Stimulated activated CD4-positive, alpha-beta T cell treated with anti-CD3 and anti-CD28 coated beads, Interleukin-12 subunit alpha, Interleukin-12 subunit beta, amount 100 ng/mL, for 24 hours (primary cell): ENCODE measurements at places on chromosomes 1 and 21.

GRCh38 chr1:31189696-31190674, 49.7 kb downstream of the NKAIN1 start:
- DNase-seq = no peak

GRCh38 chr1:37989361-37989930, 376 bp downstream of the SF3A3 start:
- no peak for DNase-seq

GRCh38 chr1:205319081-205320018, 2.2 kb downstream of the NUAK2 start:
- no peak for DNase-seq

DNA sequence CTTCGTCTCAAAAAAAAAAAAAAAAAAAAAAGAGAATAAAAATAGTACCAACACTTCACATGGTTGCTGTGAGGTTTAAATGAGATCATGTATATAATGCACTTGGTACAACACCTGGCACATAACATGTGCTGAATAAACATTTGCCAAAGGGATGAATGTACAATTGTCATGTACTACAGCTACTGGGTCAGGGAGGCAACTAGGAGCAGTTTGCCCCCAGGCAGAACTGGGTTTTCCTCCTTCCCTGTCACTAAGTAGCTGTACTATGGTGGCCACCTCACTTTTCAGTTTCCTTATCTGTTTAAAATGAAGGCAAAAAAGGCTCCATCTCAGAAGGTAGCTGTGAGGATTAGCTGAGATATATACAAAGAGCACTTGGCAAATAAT, 11.5 kb downstream of the AK2 start:
- no peak for DNase-seq

- no peak for DNase-seq
Measured at GRCh38 chr1:18463063-18463462, 17.7 kb upstream of the KLHDC7A start.

- DNase-seq = no peak
Measured at GRCh38 chr1:48920851-48921250, 144.2 kb upstream of the BEND5 start.

DNA sequence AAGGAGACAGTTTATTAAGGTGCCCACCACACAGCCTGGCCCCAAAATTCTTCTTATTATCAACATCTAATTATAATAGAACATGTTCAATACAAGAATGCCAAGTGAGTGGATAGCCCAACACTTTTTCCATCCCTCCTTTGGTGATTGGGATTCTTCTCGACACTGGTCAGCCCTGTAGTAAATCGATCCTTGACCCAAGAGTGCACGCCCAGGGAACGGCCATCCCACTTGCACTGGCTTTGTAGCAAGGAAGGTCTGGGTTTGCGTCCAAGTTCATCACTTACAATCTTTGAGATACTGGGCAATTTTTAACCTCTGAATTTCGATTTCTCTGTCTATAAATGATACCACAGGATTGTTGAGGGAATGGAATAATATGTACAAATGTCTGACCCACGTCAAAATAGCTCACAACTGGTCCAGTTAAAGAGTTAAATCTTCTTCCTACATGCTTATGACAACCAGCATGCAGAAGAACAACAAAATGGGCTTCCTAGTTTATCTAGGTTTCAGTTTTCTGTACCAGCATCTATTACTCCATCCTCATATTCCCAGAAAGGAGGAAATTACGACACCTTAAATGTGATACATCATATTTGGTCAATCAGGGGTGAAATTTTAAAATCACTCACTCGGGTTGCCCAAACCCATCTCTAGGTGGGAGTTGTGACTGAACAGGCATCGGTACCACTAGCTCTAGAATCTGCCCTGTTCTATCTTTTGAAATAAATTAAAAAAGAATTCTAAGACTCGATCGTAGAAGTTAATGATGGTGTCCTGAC, 161.8 kb downstream of the CLIC6 start:
- no peak for DNase-seq

DNA sequence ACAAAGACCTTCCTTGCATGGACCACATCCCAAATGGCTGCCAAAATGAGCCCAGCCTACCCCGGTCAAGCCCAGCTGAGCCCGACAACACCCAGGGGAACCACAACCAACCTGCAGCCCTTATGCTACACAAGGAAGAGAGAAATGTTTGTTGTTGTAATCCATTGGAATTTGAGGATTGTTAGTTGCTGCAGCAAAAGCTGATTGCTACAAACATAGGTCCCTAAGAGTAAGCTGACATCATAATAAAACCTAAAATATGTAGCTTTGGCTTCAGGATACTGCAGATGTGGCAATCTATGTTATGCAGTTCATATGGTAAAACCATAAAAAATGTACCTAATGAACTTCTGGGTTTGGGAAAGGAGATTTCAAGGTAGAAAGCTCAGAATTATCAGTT, 65.5 kb upstream of the DNAH14 start:
- no peak for DNase-seq

DNA sequence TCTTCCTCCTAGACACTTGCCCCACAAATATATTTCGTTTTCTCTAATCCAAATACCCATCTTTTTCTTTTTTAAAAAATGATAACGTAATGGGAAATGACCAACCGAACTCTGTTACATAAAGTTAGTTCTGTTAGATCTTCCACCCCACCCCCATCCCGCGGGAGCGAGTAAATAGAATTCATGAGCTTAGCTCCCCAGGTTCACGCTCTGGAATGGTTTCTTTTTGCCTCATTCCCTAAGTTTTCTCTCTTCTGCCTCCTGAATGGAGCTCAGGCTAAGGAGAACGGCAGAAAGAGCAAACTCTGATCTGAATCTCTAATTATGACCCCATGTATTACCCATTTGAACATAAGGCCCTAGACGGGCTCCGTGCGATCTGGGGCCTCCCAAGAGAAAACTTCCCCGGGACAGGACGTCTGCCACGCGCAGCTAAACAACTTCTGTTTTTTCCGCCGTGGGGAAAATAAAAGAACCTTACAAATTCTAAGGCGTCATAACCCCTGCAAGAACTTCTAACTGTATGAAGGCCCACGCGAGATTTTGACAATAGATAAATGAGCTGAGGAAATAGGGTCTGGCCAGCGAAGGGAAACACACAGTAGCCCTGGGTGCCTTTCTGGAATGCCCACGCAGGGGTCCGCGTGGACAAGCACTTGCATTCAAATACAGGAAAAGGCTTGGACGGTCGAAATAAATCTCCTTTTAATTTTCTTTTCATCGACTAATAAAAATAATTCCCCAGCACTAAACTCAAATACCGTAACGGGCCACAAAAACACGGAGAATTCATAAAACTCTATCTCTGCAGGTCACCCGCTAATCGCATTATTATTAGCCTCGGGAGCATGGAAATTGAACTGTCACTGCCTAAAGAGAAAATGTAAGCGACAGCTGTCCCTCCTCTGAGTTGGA, 2.2 kb downstream of the TBX15 start:
- no peak for DNase-seq

DNA sequence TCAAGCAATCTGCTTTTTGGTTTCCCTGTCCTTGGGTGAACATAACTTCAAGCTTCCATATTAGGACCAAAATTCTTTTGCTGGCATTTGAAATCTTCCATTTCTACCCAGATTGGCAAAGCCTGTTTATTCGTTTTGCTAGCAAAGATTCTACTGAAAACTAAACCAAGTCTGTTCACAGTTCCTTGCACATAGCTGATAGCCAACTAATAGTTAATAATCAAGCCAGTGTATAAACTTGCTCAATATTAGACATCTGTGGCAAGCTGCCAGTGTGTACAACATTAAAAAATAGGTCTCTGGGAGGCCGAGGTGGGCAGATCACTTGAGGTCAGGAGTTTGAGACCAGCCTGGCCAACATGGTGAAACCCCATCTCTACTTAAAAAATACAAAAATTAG, 6.3 kb downstream of the APP start:
- no peak for DNase-seq

DNA sequence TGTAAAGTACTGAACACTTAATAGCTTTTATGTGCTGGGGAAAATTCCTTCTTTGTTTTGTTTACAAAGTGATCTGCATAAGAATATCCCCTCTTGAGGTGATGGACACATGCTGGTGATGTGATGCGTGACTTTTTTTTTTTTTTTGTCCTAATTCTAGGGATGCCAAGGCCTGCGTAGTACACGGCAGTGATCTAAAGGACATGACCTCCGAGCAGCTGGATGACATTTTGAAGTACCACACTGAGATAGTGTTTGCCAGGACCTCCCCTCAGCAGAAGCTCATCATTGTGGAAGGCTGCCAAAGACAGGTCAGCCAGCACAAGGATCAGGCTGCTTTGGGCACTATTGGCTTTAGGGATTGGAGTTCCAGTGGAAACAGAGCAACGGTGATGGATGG, 24.7 kb downstream of the ATP1A1 start:
- no peak for DNase-seq

DNA sequence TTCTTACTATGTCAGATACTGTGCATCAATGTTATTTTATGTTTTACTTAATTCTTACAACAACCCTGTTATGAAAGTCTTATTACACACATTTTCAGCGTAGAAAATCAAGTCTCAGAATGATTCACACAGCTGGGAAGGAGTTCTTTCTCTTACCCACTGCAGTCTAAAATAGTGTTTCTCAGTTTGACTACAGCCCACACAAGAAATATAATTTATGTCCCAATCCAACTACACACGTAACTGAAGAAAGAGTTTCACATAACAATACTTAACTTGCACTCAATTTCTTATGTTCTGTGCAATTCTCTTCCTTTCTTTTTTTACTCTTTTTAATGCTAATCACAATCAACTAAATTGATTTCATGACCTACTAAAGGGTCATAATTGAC, 252.8 kb upstream of the ADGRL2 start:
- DNase-seq = no peak

GRCh38 chr1:41806472-41807155, 112.1 kb downstream of the HIVEP3 start:
- DNase-seq = peak; percentile 34

DNA sequence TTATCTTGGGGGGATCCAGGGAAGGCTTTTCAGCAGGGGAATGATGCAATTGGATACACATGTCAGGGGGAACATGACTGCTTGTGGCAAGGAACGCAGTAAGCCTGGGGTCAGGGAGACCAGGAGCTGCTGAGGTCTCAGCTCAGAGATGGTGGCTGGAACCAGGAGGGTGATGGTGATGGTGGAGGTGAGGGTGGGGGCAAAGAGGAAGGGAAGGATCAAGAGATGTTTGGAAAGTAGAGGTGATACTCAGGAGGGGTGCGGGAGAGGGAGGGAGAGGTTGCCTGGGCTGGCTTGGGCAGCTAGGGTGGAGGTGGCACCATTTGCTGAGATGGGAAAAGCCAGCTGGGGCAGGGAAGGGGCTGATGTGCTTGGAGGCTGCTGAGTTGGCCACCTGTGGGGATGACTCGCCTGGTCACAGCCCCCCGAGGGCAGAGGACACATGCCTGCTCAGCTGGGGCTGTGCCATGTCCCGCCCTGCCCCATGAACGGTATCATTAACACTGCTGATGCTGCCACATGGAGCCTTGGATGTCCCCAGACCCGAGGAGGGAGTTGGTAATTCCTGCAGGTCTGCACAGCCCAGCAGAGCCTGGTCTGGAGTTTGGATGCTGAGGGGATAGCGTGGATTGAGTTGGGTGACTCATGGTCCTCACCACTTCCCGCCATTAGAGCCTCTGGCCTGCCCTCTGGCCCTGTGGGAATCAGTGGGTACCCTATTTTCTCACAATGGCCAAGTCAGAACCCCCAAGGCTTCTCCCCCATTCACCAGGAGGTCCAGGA, 6.3 kb upstream of the PADI1 start:
- DNase-seq = no peak

DNA sequence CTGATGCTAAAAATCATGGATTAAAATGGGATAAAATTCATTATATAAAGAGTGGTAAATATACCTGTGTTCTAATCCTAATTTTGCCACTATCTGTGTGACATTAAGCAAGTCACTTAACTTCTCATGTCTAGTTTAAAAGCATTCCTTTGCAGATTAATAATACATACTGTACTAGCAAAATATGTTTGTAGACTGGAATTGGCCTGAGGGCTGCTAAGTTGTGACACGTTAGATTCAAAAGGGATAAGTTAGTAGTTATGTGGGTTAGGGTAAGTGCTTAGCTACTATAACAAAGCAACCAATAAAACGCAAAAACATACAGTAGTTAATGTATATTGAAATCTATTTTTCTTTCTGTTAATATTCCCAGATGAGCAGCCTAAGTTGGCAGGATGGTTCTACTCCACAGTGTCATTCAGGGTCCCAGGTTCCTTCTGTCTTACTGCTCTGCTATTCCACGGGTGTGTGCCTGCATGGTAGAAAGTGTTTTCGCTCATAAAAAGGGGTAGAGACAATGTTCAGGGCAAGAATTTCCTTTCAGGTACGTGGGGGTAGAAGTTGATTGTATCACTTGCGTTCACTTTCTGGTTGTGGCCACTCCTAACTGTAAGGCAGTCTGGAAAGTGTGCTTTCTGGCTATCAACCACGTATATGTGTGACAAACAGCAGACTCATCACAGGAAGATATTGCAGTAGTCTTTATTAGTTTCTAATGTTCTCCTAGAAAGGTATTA, 239.8 kb downstream of the NFIA start:
- no peak for DNase-seq

GRCh38 chr1:55955016-55955621, 624.2 kb downstream of the PLPP3 start:
- no peak for DNase-seq

GRCh38 chr1:26861889-26862378, 1.0 kb upstream of the SFN start:
- no peak for DNase-seq

DNA sequence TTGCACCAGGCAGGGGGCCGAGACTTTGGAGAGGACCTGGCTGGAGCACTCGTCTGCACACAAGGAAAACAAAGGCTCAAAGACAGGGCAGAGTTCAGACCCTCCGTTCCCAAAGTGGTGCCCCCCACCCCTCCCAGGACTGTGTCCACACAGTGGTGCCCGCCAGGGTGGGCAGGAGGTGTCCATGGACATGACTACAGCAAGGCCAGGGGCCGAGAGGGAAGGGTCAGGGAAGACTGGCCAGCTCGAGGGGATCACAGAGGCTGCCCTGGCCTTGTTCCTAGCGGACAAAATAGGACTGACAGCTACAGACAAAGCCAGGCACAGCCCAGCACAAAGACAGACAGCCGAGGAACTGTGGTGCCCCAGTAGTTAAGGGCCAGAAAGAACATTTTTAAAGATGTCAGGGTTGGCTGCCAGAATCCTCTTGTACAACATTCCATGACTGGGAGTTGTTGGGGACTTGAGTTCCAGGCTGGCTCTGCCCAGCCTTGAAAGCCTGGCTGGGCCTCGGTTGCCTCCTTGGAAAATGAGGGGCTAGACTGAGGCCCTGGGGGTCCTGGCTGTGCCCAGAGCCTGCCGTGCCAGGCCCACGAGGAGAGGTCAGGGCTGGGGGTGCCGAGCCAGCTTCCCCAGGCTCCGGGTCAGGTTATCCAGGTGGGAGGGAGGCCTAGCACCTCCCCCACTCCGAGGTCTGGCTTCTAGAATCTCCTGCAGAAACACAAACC, 63.7 kb downstream of the SLX9 start:
- DNase-seq = no peak

GRCh38 chr1:18681423-18681835, 50.8 kb downstream of the PAX7 start:
- DNase-seq = no peak
